Peyer's patch (tissue), 4 donors: ENCODE measurements at places on chromosomes 2 and 18.

- no peak for DNase-seq
Measured at GRCh38 chr2:85827879-85828569, 60.8 kb downstream of the ST3GAL5 start.

DNA sequence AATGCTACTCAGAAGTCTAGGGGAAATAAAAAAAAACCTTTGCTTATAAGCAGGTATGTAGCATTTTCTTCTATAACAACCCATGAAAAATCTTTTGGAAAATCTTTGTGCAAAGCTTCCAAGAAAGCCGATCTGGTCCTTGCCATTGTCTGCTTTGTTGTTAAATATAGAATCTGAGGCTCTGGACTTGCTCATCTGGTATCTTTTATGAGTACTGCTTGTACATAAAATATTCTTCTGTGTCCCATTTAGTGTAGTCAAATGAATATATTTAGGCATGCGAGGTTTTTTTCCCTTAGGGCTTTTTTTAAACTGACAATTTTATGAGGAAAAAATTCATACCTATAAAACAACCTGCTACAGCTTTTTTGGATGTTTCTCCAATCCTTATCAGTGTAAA, 45.0 kb upstream of the RMND5A start:
- no peak for DNase-seq

- DNase-seq = no peak
Measured at GRCh38 chr2:158740127-158740526, 55.0 kb upstream of the DAPL1 start.

DNA sequence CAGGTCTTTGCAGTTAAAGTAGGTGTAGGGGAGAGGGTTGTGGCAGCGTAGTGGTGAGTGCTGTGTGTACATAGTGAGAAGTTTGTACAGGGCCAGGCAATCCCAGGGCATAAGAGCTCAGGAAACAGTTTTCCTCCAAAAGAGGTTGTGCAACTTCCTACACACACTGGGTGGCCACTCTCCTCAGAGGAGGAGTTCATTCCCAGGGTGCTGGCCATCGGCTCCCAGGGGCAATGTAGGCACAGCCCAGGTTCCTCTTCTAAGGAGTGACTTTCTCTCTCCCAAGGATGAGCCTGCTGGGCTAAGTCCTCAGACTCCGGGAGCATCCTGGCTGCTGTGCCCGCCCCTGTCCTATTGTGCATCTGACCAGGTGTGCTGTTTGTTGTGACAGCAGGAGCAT, 3.0 kb downstream of the ACOXL start:
- no peak for DNase-seq

- DNase-seq = no peak
Measured at GRCh38 chr2:88005776-88006175, 10.6 kb downstream of the RNU2-63P start.

- no peak for DNase-seq
Measured at GRCh38 chr2:71563872-71564271, 110.5 kb downstream of the DYSF start.

DNA sequence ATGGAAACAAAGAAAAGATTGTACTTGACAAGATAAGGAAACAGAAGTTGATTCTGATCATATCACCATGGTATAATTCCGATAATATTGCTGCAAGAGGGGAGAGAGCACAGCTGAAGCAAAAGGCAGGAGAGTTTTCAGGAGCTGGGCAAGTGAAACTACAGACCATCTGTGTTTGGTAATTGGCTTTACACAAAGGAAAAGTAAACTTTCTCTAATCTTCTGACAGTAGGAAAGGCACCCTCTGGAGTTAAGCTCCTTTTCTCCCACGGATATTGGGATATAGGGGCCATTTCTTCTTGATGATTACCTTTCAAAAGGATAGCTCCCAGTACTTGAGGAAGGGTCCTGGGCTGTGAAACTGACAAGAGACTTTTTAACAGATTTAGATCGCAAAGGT, 29.9 kb upstream of the REG3A start:
- no peak for DNase-seq

- DNase-seq = no peak
Measured at GRCh38 chr2:26483957-26484565, 6.1 kb upstream of the OTOF start.
